ENCODE measurements at places on chromosomes 12 and 14.

- no peak for DNase-seq
These were observed 184.8 kb upstream of the PDE3A start for GRCh38 chr12:20183563-20183962.

DNA sequence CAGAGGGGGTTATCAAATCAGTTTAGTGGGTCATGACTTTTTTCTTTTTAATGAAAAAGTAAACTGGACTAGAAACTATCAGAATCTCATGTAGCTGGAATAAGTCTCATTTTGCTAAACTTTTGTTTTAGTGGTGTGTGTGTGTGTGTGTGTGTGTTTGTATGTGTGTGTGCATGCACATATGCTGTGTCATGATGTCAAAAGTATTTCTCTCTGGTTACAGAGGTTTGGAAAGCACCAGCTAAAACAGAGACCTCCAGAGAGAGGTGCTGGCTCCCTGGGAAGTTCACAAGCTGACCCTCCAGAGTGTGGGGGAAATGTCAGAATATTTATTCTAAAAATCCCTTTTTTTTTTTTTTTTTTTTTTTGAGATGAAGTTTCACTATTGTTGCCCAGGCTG lies 114.7 kb downstream of the LGMN start:
- no peak for DNase-seq

- DNase-seq = no peak
These were observed 19.2 kb upstream of the CORO1C start for GRCh38 chr12:108750526-108750925.

DNA sequence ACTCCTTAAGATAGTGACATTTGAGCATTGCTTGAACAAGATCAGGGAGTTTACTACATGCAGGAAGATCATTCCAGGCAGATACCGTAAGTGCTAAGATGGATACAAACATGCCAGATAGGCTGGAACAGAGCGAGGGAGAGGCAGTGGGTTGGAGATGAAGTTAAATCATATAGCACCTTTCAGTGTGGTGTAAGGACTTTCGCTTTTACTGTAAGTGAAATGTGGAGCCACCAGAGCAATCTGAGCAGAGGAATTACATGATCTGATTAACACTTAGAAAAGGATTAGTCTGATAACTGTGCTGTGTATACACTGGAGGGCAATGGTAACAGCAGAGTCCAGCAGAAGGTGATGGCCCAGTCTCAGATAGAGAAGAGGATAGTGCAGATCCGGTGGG lies 163.0 kb upstream of the SSTR1 start:
- no peak for DNase-seq

GRCh38 chr12:93785249-93786010 lies 108.3 kb downstream of the CRADD start:
- DNase-seq = no peak

- DNase-seq = no peak
These were observed 1.1 kb downstream of the MED6 start for GRCh38 chr14:70599345-70599744.

GRCh38 chr12:2290516-2291065 lies 237.8 kb downstream of the CACNA1C start:
- no peak for DNase-seq

DNA sequence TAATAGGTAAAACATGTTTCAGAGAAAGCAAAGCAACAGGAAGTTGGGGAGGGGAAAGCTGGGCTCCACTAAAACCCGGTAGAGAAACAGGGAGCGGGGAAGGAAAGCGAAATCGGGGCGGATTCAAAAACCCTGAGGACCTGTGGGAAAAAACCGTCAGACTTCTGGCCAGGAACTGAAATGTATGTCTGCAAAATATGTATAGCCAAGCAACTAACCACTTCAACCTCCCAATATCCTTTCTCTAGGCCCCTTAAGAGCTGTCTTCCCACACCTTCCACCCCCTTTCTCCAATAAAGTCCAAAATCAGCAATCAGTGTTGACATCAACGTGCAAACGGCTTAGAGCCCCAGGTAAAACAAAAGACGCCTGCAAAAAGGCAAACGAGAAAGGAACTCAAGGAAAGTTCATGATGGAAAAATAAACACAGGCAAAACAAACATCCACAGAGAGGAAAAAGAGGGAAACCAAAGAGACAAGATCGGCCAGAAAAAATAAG lies 32.8 kb downstream of the SIX1 start:
- DNase-seq = no peak

DNA sequence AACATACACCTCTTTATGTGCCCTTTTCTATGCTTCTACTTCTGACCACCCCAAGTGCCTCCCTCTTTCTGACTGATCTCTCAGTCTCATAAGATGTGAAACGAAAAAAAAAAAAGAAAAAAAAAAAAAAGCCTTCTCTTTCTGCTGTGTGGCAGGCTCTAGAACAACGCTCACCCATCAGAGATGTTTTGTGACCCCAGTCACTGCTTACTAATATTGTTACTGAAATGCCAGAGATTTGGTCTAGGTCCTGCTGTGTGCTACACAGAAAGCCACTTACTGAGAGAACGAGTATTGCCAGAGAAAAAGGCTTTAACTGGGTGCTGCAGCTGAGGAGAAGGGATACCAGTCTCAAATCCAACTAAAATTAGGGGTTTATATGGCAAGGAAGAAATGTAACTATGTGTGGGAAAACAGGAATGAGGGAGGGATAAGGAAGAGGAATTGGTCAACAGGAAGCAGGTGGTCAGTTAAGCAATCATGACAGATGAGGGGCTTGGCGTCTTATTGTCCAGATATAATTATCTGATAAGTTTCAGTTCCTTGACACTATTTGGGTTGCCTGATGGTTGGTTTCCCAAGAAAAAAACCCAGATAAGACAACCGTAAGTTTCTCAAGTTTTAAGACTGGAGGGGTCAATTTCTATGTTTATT lies 149.0 kb downstream of the NAV3 start:
- no peak for DNase-seq

- peak; percentile 75 for DNase-seq
These were observed 4.9 kb upstream of the GPR132 start for GRCh38 chr14:105069871-105070759.

DNA sequence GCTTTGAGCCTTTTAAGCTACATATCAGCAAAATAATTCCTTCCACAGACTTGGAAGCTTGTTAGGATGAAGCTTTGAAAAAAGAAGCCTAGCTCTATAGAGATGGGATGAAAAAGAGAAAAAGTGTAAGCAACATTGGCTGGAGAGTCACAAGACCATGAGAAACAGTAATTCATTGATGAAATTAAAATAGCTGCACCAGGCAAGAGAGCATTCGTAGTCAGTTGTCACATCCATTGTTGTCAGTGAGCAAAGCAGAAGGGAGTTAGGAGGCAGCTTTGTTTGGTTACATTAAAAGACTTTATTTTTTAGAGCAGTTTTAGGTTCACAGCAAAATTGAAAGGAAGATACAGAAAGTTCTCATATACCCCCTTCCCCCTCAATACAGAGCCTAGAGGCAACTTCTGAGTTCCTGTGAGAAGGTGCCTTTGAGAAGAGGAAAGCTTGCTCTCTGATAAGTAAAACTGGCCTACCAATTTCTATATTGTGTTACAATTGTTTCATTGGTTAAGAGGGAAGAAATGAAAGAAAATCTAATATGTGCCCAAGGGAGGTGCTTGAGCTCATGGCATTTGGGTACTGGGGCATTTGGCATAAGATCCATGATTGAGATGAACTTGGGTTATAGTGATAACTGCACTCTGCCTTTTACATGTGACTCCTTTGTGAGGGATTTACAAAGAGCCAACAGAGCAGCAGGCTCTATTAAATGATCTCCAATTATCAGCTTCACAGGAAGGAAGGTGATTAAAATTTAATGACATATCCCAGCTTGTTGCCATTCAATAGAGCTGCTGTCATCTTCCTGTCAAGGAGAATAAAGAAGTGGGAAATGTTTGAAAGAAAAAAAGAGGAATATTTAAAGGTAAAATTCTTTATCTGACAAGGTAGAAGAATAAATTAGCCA lies 361.3 kb upstream of the TMTC1 start:
- no peak for DNase-seq

DNA sequence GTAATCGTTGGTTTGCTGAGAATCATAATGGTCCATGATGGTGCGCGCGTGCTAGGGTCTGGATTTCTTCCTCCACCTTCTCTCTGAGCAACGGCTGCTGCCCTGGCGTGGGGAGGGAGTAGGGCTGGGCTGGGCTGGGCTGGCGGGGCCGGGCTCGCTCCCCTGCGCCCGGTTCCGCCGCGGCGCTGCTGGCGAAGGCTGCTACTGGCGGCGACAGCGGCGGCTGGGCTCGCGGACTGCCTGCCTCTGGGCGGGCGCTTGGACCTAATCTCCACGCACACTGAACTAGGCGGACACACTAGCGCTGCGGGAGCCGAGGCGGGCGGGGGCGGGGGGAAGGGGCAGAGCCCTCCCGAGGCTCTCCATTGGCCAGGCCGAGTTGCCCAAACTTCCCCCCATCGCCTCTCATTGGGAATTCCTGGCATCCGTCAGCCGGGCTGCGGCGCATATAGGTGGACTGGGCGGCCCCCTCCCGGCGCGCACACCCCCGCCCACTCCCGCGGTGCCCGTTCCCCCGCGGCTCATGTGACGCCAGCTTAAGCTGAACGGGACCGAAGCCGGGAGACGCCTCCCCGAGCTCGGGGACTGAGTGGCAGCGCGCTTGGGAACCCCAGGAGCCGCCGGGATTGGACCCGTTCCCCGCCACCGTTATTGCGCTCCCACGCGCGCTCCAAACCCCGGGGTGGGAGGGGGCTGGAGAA lies at the start of gene ACTN1:
ACTN1 (minus strand) TSS at position 282 of the 701 bp plus-strand sequence; CDS start at position 36, 246 bp downstream.
- peak; percentile 96 for DNase-seq

- no peak for DNase-seq
These were observed 1087.4 kb upstream of the FLRT2 start for GRCh38 chr14:84442521-84442920.

DNA sequence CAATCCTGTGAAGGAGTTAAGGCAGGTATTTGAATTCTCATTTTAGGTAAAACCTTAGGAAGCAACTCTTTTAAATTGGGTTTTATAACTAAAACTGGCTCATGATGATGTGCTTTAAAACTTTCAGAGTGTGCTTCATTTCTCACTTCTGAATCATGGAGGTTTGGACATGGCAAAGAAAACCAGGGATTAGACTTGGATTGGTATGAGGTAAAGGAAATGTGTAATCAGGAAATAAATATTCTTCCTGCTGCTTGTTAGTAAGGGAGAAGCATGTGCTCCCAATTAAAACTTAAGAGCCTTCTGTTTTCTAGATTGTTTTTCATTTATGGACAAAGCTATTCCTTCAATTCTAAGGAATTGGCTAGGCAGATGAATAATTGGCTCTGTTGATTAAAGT lies 57.4 kb downstream of the FBXO33 start:
- no peak for DNase-seq

GRCh38 chr12:54082397-54082892 lies 28.8 kb downstream of the HOXC4 start:
- peak; percentile 52 for DNase-seq

DNA sequence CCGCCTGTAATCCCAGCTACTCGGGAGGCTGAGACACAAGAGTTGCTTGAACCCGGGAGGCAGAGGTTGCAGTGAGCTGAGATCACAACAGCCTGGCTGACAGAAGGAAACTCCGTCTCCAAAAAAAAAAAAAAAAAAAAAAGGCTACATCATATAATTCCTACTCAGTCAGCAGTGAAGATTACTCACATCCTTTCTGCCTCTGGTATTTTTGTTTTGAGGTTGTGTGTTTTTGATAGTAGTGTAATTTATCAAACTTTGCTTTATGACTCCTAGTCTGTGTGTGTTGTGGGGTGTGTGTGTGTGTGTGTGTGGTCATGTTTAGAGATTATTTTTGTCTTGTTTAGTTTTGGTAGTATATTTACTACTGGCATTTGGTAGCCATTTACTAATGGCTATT lies 29.8 kb upstream of the DLGAP5 start:
- no peak for DNase-seq

GRCh38 chr12:103028881-103029639 lies 71.6 kb downstream of the ASCL1 start:
- no peak for DNase-seq
